ENCODE measurements at places on chromosomes 1 and 21.

- peak; percentile 21 for DNase-seq
Observed at GRCh38 chr1:5983361-5984103, 8.7 kb downstream of the NPHP4 start.

- no peak for DNase-seq
Observed at GRCh38 chr1:82446236-82446635, 645.5 kb downstream of the ADGRL2 start.

DNA sequence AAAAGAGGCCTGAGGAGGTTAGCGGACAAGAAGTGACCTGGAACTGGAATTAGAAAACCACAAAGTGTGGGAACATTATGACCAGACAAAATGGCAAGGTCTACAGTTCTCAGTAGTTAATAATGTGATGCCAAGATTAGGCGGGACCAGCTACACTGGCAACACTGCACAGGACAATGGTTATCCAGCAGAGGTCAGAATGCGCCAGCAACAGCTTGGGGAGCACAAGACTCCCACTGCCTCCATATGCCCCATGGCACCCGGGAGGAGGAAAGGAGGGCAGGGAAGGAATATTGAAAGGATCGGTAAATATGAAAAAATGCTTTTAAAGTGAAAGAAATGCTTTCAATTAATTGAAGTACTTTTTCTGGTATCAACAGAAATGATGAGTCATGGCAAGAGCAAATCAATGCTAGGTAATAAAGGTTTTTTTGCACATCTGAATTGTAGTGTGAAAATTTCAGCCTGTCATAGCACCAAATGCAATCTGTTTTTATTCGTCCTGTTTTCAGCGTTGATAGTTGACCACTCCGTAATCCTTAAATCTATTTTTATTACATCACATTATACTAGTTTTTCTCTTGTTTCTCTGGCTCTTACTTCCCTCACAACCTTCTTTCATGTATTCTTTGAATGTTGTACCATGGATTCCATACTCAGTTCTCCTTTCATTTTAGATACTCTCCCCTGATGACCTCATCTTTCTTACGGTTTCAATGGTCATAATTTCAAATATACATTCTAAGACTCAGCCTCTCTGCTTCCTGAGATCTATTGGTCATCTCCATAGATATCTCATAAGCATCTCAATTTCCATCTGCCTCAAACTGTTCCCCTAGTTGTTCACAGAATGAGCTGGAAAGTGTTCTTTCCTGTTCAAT, 30.7 kb downstream of the VCAM1 start:
- DNase-seq, result no peak

DNA sequence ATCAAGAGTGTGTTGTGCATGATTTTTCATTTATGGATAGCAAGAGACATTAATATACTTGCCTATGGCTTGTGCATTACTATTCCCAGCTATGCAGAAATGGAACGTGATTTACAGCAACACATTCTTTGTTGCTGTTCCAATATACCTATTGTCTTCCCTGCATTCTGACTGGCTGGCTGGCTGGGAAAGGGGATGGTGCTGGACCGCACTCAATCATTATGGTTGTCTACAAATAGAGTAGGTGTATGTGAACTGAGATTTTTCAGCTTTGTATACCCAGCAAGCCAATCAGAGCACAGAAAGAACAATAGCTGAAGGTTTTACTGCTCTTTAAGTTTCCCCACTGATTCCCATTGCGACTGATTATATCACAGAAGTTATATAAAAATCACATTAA, 167.5 kb downstream of the ATG4C start:
- no peak for DNase-seq

- DNase-seq, result peak; percentile 79
Observed at GRCh38 chr1:205263580-205264190, 35.9 kb downstream of the TMCC2 start.

DNA sequence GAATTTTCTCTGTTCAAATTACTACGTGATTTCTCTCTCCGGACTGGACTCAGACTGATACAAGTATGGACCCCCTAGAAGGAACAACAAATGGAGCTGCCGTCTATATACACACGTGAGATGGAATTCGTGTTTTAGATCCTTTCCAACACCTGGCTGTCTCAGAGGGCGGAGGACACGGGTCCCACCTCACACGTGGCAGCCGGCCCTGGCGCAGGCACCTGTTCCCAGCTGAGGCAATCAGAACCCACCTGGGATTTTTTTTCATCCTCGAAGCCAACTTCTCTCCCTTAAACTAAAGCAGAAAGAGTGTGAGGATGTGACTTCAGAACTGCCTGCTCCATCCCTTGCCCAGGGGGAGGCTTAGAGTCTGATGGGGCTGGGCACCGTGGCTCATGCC, 34.1 kb upstream of the SCCPDH start:
- no peak for DNase-seq

- peak; percentile 42 for DNase-seq
Observed at GRCh38 chr1:235601104-235601503, 48.5 kb downstream of the GNG4 start.

GRCh38 chr1:7688659-7689058, 82.4 kb upstream of the VAMP3 start:
- DNase-seq, result no peak

- no peak for DNase-seq
Observed at GRCh38 chr1:181485287-181486097, 2.2 kb downstream of the CACNA1E start.

DNA sequence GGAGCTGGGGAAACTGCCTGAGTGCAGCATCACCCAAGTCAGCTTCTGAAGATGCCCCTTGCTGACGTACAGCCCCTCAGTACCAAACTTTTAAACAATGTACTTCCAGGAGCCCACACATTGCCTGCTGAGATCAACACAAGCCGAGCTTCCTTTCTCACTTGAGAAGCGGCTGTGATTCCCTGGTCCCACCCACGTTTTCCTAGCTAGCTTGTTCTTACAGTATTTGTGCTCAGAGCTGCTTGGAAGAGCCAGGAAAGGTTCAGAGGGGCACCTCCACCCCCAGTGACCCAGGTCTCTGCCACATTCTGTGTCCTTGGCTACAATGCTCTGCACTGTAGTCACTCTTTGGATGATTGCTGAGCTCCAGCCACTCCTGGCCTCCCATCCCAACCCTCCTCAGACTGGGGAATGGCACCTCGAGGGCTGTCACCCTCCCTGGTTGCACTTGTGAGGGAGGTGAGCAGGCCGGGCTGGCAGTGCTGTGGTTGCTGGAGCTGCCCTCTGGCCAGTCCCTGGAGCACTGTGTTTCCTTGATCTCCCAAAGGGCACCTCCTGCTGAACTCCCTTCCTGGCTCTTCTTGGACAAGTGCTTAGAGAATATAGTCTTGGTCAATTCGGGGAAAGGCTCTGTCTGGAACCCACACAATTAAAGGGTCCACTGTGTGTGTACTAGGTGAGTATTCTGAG, 355.1 kb downstream of the AJAP1 start:
- DNase-seq, result no peak

DNA sequence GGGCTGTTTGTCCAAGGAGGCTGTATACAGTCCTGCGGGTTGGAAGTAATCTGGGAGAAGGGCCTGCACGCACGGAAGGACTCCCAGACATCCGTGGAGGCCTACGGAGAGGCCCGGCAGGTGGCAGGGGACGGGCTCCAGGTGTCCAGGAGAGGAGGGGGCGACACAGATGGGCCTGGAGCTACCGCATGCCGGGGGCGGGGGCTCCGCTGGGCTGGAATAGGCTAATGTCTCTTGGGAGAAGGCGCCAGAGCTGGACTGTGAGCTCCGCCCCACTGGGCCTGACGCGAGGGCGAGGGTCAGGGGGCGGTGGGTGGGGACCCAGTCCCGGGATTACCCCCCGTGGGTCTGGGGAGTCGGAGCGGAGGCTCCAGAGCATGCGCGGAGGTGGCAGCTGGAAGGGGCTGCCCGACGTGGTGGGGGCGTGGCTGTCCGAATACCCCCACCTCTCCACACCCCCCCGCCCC, 659 bp downstream of the AGO1 start:
- no peak for DNase-seq

DNA sequence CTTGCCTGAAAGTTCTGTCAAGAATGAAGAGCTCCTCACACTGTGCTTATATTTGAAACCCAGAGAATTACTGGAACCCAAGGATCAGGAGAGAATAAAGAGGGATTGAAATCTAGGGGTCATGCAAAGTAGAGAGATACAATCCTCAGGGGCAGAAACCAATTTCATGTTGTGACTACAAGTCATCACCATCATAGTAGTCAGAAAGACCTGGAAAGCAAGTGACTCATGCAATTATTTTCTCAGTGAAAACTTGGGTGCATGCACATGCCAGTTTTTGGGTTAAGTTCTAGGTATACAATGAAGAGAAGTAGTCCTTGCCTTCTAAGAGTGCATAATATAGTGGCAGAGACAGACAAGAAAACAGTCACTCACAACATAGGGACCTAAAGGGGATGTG, 210.0 kb downstream of the ZC3H11B start:
- DNase-seq, result no peak

GRCh38 chr1:232040260-232040659, 413.7 kb downstream of the DISC1 start:
- no peak for DNase-seq

DNA sequence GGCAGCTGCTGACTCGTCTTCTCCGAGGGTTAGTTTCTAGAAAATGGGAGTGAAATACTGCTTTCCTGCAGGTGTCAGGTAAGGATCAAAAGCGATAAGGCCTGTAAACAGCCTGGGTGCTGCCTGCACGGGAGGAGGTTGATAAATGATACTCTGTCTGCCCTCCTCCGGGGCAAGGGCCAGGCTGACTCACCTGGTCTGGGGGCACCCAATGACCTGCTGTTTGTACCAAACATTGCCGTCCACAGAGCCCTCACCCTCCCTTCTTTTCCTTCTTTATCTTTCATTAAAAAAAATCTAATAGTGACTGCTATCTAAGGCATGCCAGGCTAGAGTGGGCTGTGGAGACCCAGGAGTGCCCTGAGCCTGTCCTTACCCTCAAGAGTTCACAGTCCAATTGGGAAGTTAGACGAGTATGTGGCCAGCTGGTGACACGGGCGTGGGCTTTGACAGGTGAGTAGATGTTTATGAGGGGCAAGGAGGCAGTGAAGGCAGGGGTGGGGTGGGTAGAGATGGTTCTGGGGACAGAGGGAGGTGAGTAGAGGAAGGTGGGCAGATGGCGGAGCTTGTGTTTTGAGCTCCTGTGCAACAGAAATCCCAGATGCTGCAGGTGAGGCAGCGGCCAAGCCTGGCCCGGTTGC, 16.2 kb downstream of the EDN2 start:
- DNase-seq, result no peak
